ENCODE measurements at places on chromosomes 11 and 22. TPM values are rescaled to one million over a fixed set of nuclear protein-coding genes. Genes with fewer than 3 reads are reported as not detected.

ASCL2 gene
- not detected for total RNA-seq

FOXRED2 gene
- total RNA-seq, result 4.6 TPM

KREMEN1 gene
- total RNA-seq, result 9.7 TPM

PGA5 gene
- 2.1 TPM for total RNA-seq

CHADL gene
- total RNA-seq, result 3.3 TPM

JRKL gene
- total RNA-seq, result 6.8 TPM

TMPRSS13 gene
- not detected for total RNA-seq

DMC1 gene
- 0.68 TPM for total RNA-seq

AGBL2 gene
- total RNA-seq, result 1.1 TPM
